Effector CD4-positive, alpha-beta T cell (primary cell): ENCODE measurements at places on chromosomes 5 and 9.

DNA sequence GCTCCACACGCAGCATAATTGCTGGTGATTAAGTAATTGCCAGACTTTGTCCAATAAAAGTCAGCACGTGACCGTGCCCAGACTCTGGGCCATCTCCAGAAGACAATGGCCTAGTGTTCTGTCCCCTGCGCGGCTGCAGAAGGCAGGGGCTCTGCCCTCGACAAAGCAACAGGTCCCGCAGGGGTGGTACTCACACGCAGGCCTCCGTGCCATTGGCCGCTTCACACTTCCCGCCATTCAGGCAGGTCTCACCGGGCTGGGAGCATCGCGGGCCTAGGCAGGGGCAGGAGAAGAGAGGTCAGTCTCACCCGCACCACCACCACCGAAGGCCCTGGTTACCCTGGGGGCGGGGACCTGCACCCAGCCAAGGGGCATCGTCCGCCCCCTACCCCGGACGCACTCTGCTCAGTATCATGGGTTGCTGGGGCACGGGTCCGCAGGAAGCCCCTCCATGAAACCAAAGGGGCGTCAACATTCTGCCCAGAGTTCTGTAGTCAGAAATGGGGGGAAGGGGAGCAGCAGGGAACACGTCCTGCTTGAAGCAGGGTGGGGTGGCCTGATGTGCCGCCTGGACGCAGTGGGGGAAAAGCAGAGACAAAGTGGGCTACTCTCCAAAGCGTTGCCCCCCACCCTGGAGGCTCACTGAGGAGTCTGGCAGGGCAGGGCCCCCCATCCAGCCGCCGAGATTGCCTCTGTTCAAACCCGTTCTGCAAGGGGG lies 1.9 kb downstream of the NOTCH1 start:
- no peak for DNase-seq

DNA sequence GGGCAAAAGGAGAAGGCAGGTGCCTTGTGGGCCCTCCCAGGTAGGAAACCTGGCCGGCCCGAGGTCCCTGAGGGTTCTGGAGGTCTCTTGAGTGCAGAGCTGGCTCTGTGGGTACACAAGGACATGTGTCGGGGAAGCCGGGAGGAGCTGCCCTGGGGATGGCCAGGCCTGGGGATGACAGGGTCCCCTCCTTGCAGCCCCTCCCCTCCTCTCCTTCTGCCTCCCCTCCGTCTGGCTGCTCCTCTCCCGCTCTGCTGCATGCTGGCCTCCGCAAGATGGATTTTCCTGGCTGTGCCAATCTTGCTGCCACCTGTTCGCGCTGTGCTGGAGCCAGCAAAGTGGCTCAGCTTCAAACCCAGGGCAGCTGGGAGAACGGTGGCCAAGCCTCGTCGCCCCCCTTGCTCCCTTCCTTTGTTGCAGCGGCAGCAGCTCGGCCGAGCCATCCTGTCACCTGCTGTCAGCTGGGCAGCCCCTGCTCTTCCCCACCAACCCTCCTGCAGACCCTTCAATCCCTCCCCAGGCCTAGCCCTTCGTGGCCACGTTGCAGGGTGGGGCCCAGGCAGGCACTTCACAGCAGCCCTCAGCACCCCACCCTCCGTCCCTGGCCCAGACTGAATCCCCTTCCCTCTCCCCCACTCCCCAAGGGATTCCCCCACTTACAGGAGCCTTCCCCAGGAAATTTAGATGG lies 17.6 kb upstream of the UNC5A start:
- no peak for DNase-seq

GRCh38 chr5:180282281-180282680 lies 9.6 kb downstream of the MAPK9 start:
- no peak for DNase-seq

DNA sequence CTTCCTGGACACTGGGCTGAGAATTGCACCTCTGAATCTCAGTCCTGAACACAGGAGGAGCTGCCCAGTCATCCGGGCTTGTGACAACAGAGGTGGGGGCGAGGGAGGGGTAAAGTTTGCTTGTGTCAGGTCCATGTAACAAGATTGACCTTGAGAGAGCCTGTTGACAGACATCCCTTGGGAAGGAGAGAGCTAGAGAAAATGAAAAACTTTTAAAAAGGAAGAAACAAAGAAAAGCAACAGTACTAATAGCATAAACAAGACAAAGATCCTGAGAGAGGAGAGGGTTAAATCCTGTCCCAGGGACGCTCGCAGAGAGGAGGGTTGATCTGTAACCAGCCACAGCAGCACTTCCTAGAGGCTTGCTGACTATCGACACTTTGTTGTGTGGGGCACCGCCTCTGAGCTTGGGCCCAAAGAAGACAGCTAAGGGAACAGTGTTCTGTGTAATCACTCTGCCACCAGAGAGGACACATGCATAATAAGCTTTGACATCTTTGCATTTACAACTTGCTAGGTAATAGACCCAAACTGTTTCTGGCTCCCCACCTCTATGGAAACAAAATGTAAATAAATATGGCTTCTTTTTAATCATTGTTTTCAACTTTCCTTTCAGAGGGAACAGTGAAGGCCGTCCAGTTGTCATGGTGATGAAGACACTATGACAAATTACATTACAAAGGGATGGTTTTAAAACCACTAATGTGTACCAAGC lies 363.7 kb downstream of the CSNK1G3 start:
- DNase-seq, result no peak

GRCh38 chr5:83401122-83401731 lies 70.3 kb upstream of the VCAN start:
- no peak for DNase-seq

- DNase-seq, result no peak
Observed at GRCh38 chr5:6721442-6721841, 8.2 kb downstream of the TENT4A start.

DNA sequence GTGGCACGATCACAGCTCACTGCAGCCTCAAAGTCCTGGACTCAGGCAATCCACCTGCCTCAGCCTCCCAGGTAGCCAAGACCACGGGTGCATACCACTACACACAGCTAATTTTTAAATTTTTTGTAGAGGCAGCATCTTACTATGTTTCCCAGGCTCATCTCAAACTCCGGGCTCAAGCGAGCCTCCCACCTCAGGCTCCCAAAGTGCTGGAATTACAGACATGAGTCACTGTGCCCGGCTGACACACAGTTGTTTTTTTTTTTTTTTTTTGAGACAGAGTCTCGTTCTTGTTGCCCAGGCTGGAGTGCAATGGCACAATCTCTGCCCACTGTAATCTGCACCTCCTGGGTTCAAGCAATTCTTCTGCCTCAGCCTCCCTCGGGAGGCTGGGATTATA lies 70.1 kb upstream of the CNOT6 start:
- no peak for DNase-seq

GRCh38 chr5:68838157-68838718 lies 255.6 kb upstream of the SLC30A5 start:
- no peak for DNase-seq

DNA sequence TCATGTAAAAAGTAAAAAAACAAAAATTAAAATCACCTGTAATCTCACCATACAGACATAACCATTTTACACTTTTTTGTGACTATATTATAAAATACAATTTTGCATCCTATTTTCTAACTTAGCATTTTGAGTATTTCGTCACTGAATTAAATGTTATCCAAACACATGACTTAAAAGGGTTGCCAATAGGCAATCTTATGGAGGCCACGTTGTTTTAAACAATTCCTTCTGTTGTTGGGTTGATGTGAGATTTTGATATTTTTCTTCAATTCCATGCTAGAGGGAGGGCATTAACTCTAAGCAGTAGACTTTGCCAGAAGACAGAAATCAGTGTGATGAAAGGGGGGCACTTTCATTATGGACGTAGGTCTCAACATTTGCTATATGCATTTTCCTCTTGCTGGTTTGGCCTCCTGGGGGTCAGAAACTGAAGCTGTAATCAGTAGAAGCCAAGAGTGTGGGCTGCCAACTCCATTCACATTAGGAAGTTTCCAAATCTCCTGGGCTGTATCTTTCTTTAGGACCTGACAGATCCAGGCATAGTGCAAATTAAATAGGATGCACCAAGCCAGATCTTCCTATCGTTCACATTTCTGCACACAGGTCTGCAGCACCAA lies 614.2 kb upstream of the CLINT1 start:
- DNase-seq, result no peak

DNA sequence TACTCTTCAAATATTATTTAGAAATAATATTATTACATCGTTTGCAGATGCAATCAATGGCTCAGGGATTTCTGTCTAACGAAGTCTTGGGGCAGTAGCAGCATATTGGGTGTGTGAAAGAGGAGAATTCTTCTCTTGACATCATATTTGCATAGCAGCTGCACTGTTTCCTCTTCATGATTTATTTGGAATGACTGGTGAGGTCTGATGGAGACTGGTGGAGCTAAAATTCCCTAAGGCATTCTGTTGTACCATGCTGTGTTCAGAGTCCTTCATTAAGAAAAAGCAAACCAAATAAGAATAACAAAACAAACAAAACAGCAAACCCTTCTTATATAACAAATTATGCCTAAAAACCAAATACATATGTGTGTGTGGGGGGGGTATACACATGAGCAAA lies 177.6 kb downstream of the DIRAS2 start:
- DNase-seq, result no peak

DNA sequence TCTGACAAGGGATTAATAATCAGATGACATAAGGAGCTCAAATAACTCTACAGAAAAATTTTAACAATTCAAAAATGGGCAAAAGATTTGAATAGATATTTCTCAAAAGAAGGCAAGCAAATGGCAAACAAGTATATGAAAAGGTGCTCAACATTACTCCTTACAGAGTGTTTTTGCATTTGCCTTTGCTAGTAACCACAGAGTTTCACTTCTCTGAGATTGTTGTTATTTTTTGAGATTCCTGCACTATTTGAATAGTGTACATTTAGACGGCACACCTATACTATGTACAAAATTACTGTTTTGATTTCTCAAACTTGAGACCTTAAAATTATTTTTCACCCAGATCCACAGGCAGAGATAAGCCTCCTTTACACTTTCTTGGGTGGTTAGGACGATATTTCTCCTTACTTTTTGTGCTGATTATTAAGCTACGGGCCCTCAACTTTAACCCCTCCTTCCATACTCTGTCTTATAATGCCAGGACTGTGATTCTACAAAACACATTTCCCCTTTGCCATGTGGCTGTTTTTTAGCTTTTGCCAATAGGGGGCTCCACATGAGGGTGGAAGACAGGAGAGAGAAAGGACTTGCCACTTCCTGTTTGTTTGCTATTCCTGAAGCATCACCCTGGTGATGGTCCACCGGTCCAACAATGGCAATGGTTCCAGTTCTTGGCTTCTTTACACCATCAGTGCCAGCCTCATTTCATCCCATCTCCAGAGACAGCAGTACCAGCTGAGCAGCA lies 65.0 kb upstream of the DAP start:
- DNase-seq, result no peak

DNA sequence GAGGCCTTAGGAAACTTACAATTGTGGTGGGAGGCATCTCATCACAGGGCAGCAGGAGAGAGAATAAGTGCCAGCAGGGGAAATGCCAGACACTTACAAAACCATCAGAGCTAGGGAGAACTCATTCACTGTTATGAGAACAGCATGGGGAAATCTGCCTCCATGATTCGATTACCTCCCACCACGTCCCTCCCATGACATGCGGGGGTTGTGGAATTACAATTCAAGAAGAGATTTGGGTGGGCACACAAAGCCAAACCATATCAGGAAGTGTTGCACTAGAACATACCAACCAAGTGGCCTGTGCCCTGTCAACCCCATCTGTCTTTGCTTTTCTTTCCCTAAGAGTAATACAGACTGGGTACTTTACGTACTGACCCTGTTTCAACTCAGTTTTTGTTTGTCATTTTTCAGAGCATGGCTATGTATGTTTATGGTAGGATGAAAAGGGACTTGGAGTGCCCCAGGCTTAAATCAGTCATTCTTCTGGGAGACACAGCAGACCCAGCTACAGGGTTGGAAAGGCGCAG lies 58.3 kb upstream of the TGFBR1 start:
- no peak for DNase-seq

- DNase-seq, result no peak
Observed at GRCh38 chr5:173911623-173912022, 23.5 kb downstream of the CPEB4 start.

GRCh38 chr9:70101265-70101664 lies 57.6 kb downstream of the MAMDC2 start:
- DNase-seq, result no peak

DNA sequence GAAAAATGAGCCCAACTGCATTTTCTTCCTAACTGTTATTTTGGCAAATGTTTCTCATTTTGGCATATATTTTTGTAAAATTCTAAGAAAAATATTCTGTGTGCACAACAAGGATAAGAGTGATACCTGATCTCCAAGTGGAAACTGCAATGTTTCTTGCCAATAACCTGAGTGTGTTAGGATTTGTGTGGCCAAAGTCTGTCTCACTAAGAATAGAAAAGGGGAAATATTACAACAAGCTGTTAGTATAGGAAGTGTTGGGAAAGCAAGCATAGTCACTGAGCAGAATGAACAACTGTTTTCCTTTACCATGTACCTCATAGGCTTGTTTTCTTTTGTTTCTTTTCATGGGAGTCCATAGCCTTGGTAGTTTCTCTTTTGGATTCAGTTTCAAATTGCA lies 624.2 kb downstream of the MTRR start:
- no peak for DNase-seq

DNA sequence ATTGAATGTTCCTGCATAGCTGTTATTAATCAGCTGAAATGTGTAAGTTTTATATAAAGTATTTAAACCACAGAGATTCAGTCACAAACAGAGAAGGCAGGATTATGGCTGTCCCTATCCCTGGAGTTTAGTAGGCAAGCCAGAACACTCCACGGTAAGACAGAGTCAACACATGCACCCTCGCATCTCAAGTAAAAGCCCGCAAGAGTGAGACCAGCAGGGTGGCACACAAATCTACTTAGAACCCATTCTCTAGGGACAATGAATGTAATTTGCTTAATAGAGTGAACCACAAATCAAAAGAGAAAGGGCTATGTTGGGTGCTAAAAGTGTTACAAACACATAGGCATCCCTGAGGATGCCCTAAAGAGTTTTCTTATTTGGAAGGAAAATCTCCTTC lies 35.1 kb downstream of the LPAR1 start:
- DNase-seq, result no peak
